ENCODE measurements at places on chromosomes 6 and 20.

DNA sequence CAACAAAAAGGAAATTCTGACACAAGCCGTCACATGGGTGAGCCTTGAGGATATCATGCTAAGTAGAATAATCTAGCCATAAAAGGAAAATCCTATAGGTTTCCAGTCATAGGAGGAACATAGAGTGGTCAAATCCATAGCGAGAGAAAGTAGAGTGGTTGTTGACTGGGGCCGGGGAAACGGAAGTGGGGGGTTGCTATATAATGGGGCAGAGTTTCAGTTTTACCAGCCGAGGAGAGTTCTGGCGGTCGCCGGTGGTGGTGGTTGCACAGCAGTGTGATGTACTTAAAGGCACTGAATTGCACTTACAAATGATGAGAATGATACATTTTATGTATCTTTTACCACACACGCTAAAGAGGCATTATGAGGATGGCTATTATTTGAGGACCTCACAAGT, 4.9 kb downstream of the GPR31 start:
- DNase-seq = no peak

DNA sequence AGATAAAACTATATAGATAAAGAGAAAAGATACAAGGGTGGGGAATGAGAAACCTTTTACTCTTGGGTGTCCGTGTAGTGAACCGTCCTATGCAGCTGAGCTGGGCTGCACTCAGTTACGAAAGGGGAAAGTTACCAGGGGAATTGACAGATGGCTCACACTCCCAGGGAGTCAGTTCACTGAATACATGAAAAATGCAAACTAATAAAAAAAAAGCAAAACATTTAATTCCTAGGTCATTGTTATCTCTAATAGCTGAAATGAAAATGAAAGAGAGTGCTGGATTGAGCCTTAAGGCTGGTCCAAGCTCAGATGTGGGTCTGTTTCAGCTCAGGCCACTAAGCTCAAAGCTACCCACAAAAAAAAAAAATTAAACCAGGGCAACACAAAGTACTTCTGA, 138.0 kb downstream of the THBS2 start:
- DNase-seq = no peak

DNA sequence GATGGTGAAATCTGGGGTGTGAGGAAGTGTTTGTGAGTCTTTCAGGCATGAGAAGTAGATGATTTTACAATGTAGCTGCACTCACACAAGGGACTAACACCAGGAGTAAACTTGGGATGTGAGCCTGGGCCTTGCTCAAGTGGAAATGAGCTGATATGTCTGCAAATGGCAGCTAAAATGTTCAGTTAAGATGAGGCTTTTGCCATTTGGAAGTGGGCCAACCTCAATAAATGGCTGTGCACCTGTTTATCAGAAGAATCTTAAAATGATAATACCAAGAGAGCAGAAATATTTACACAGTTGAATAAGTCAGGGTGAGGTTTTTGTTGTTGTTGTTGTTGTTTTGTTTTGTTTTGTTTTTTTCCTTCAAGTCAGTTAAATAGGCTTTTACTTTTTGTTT, 25.7 kb upstream of the KLHL31 start:
- DNase-seq = no peak

DNA sequence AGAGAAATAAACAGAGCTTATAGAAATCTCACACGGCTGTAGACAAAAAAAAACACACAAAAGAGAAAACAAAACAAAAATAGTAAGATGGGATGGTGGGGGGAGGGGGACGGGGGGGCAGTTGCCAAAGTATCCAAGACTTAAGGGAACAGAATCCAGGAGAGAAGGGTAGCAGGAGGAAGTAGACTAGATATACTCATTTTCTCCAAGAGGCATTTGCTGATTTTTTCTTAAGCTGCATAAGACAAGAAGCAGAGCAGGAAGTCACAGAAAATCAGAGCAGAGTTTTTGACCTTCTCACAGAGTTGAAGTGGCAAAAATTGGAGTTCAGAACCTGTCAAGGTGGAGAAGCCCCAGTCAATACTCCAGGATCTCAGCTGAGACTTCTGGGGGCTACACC, 237.7 kb downstream of the HIVEP2 start:
- DNase-seq = no peak

DNA sequence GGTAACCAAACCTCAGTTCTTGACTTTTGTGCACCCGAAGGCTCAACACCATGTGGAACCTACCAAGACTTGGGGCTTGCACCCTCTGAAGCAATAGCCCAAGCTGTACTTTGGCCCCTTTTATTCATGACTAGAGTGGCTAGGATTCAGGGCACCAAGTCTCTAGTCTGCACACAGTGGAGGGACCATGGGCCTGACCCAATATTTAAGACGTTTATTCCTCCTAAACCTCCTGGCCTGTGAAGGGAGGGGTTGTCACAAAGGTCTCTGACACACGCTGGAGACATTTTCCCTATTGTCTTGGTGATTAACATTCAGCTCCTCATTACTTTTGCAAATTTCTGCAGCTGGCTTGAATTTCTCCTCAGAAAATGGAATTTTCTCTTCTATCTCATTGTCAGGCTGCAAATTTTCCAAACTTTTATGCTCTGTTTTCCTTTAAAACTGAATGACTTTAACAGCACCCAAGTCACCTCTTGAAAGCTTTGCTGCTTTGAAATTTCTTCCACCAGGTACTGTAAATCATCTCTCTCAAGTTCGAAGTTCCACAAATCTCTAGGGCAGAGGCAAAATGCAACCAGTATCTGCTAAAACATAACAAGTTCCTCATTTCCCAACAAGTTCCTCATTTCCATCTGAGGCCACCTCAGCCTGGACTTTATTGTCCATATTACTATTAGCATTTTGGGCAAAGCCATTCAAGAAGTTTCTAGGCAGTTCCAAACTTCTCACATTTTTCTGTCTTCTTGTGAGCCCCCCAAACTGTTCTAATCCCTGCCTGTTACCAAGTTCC, 481.4 kb upstream of the BTBD3 start:
- DNase-seq = no peak

- no peak for DNase-seq
Observed at GRCh38 chr6:55897346-55897745, 22.0 kb upstream of the BMP5 start.

GRCh38 chr6:33672808-33673207, 38.7 kb downstream of the UQCC2 start:
- DNase-seq = peak; percentile 71

DNA sequence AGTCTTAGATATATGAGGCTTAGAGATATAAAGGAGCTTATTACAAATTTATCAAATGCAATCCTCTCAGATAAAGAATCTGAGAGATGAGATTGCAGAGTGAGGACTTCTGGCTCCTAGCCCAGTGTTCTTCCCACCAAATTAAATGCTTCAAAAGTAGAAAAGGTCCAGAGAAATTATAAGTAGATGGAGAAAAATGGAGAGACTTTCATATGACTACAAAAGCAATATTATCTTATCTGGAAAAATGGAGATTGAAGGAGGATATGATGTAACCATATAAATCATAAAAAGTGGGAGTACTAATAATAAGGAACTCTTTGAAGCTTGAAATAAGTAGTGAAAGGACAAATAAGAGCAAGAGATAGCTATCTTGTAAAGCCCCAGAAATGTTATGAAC, 2.8 kb downstream of the KCTD20 start:
- no peak for DNase-seq

- DNase-seq = no peak
Observed at GRCh38 chr20:62367633-62368391, 700 bp upstream of the LAMA5 start.

GRCh38 chr6:62516291-62517141, 230.5 kb upstream of the KHDRBS2 start:
- no peak for DNase-seq

DNA sequence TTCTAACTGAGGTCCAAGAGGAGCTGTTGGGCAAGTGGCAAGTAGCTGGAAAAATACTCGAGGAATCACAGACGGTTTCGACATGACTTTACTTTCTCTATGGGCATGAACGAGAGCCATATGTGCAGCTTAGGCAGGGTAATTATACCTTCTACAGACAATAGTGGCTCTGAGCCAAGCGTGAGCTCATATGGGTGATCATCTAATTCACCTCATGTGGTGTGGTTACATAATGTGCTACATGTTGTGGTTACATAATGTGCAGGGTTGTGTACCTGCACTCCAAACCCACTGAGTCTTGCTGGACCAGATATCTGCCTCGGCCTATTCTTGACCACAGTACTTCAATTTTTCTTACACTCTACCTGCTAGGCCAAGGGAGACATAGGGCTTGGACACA, 771.7 kb upstream of the EYS start:
- no peak for DNase-seq
